ENCODE measurements at places on chromosomes 6 and 20.

GRCh38 chr20:36472637-36473090 lies 68.7 kb upstream of the MYL9 start:
- no peak for DNase-seq

DNA sequence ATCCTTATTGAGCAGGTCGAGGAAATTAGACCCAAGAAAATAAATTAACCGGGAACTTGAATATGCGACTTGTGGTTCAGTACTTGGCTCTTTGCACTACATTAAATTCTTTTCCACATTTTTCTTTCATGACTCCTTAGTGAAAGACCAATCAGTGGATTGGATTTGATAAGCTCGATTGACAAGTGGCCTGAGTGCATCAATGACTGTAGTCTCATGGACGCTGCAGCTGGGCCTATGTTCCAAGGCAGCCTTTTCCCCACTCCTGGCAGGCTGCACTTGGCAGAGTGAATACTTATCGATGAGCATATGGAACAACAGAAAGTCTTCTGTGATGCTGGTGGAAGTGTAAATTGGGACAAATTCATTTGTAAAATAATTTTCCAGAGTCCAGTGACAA lies 210.8 kb upstream of the EXOC2 start:
- no peak for DNase-seq

DNA sequence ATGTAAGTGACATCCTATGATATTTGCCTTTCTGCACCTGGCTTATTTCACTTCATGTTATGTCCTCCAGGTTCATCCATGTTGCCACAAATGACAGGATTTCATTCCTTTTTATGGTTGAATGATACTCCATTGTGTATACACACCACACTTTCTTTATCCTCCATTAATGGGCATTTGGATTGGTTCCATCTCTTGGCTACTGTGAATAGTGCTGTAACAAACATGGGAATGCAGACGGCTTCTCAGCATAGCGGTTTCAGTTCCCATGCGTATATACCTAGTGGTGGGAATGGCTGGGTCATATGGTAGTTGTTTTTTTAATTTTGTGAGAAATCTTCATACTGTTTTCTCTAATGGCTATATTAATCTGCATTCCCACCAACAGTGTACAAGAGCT lies 14.8 kb downstream of the MTHFD1L start:
- DNase-seq, result no peak

DNA sequence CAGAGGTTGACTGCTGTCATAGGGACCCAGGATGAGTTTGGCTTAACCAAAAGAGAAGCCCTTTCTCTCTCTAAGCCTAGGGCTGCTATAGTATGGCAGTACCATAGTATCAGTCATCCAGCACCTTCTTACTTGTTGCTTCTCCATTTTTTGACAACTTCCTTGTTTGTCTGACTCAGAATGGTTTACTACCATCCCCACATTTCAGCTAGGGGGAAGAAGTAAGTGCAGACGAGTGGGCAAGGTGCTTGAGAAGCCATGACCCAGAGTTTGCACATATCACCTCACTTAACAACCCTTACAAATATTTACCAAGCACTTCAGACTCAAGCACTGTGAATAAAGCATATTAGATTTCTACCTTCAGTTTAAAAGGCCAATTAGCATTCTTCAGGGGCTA lies 289.9 kb upstream of the TSHZ2 start:
- DNase-seq, result no peak

GRCh38 chr6:12160326-12160725 lies 129.8 kb upstream of the EDN1 start:
- DNase-seq, result no peak

DNA sequence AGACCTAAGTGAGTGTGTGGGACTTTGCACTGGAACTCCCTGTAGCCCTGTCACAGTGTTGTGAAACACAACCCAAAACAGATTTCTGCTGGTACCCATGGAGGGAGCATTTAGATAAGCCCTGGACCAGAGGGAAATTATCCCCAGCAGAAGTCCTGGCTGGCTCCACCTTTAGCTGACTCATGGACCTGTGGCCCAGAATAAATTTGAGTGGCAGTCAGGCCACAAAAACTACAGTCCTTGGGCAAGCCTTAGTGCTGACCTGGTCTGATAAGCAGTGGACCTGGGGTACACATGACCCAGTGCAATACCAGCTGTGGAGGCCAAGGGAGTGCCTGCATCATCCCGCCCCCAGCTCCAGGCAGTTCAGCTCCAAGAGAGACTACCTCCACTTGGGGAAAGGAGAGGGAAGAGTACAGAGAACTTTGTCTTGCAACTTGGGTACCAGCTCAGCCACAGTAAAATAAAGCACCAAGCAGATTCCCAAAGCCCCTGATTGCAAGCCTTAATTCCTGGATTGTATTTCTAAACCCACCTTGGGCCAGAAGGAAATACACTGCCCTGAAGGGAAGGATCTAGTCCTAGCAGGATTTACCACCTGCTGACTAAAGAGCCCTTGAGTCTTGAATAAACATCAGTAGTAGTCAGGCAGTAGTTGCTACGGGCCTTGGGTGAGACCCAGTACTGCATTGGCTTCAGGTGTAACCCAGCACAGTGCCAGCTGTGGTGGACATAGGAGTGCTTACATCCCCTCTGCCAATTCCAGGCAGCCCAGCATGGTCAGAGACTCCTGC lies 140.4 kb upstream of the COL21A1 start:
- DNase-seq, result no peak

- no peak for DNase-seq
Observed at GRCh38 chr20:41650231-41650948, 32.2 kb upstream of the CHD6 start.

DNA sequence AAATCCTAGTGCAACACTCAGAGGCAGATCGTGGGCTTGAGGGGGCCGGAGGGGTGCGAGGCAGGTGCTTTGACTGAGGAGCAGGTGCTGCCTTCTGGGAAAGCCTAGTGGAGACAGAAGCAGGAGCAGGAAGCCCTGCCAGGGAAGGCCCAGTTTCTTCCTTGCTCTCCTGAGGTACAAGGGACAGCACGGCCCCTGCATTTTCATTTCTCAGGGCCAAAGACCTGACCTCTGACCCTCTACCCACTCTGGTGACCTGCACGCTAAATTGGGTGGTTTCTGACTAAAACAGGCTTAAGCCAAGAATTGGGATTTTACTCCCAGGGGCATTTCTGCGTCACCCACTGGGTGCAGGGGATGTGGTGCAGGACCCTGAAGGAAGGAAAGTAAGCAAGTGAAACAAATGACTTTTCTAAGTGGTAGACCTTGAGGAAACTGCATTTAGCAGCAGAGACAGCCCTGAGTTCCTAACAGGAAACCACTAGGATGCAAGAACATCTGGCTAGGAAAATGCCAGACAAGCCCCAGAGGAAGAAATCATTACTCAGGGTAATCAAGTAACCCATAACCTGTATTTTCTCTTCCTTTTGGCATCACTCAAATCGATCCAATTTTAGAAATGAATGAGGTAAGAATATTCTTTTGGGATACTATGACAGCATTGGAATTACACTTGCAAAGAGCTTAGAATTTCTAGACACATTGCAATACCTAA lies 141.7 kb downstream of the CD164 start:
- no peak for DNase-seq

- no peak for DNase-seq
Observed at GRCh38 chr6:33023536-33023935, 14.1 kb upstream of the HLA-DOA start.

- DNase-seq, result no peak
Observed at GRCh38 chr6:106290032-106290431, 35.5 kb downstream of the ATG5 start.

GRCh38 chr6:16057446-16057845 lies 71.4 kb upstream of the MYLIP start:
- no peak for DNase-seq

DNA sequence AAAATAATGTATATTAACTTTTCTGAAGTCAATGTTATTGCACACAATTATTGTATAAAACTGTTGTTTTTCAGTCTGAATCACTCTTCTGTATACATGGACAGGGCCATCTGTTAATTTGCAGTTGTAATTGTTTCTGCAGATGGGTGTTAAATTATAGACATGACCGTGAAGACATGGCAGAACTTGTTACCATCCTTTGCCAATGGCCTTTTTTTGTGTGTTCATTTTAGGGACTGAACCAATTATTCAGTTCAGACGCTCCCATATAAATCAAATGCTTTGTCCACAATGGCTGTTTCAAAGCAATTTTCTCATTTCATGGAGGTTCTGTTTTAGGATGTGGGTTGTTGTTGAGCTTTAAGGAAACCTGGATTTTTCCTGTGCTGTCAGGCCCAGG lies 533.7 kb downstream of the DOK5 start:
- no peak for DNase-seq

DNA sequence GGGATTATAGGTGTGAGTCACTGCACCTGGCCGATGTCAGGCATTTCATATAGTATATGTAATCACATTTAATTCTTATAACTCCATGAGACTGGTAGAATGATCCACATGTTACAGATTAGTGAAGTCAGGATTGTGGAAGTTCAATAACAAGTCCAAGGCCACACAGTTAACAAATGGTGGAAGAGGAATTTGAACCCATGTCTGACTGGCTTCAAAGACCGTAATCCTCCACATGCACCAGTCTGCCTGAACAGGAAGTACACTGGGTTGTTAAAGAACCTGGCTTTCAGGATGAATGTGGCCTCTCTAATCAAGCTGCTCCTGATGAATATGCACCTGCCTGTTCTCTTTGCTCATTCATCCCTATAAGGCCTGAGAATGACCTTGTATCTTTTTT lies 122.0 kb upstream of the HDAC2 start:
- DNase-seq, result no peak

GRCh38 chr6:79993012-79993910 lies 11.2 kb upstream of the TTK start:
- no peak for DNase-seq

DNA sequence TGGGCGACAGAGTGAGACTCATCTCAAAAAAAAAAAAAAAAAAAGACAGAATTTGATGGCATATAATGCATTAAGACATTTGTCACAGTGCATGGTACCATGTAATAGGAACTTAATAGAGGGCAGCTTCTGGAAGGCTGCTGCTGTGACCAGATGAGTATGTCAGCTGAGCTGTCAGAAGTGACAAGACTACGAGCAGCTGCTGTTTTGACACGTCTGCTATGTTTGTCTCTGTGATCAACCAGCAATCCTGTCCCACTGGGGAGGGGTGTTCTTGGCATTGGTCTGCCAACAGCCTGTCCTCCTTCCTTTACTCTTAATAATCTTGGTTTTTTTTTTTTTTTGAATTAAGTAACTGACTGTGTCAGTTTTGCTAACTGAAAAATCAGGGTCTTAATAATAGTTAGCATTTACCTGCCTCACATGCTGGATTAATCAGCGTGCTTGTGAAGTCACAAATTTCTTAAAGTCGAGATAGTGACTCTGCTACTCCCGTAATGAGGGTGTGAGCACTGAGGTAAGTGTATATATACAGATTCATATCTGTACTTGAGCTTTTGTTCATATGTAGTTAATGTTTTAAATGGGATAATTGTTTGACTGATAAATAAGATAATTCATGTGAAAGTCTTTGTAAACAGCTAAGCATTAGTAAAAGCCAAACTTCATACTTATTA lies 152.4 kb downstream of the BMP2 start:
- DNase-seq, result no peak

DNA sequence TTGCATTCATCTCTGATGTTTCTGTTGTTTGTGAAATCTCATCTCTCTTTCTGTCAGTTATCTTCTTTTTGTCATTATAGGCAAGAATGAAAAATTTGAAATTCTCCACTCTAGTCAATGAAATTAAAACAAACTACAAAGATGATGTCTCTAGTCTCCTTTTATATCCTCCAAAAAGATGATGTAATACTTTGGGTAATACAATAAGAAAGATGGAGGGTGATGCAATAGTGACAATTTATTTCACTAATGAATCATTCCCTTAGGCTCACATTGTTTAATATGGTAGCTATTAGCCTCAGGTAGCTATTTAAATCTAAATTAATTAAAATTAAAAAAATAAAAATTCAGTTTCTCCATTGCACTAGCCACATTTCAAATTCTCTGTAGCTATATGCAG lies 145.4 kb downstream of the UST start:
- DNase-seq, result no peak

DNA sequence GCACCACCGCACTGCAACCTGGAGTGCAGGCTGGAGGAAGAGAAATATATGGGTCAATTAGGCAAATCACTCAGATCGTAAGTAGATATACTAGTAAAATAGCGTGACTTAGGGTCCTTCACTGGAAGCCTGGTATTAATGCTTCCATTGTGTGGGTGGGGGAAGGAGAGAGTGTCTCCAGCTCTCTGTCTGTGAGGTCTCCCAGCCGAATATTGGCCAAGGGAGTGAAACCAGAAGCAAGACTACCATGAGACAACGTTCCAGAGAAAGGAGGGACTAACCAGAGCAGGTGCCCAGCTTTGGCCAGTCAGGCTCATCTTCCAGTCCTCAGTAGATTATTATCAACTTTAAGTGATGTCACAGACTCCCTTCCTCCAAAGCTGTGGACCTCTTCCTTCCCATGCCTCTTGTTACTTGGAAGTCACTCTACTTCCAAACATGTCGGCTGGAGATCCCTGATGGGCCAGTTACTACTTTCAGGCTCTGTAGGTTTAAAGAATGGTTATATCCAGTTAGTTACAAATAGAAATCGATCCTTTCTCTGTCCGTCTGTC lies 28.8 kb downstream of the MTHFD1L start:
- no peak for DNase-seq

GRCh38 chr20:49140411-49140810 lies 47.7 kb downstream of the STAU1 start:
- no peak for DNase-seq

DNA sequence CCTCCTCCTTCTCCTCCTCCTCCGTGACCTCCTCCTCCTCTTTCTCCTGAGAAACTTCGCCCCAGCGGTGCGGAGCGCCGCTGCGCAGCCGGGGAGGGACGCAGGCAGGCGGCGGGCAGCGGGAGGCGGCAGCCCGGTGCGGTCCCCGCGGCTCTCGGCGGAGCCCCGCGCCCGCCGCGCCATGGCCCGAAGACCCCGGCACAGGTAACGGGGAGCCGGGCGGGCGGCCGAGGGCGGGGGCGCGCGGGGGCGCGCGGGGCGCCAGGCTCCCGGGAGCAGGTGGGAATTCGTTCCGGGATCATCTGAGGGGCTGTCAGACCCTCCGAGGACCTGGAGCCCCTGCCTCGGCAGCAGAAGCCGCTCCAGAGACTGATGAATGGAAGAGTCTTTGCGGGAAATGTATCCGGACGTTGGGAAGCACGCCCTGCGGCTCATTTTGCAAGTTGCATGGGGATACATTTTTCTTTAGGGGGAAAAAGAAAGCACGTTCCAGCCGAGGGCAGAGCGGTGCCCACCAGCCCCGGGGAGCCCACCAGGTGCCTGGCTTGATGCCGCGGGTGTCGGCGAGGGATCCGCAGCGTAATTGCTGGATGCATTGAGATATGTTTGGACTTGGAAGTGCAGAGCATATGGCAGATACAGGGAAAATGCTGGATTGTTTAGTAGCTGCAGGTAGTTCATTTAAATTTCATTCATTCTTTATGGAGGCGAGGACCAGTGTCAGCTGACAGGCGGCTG lies 394 bp downstream of the MYB start:
- no peak for DNase-seq

DNA sequence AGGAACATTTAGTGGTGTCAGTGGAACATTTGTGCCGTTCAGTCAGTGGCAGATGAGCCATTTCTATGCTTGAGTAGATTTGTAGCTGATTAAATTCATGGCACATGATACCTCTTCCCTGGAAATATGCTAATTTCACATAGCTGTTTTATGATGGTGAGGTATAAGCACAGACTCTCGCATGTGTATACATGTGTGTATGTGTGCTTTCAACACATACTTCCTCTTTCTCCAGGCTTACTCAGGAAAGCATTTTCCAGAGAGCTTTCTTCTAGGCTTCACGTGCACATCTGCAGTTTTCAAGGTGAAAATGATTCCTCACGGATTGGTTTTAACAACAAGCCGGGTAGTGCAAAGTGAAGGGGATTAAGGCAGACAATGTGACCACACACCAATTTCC lies 396.5 kb downstream of the HDGFL1 start:
- DNase-seq, result no peak

GRCh38 chr20:43533060-43533459 lies 25.6 kb downstream of the L3MBTL1 start:
- no peak for DNase-seq
